DMS79 treated with DMSO at 0.1 percent for 48 hours (cell line): ENCODE measurements at places on chromosomes 7 and 10.

DNA sequence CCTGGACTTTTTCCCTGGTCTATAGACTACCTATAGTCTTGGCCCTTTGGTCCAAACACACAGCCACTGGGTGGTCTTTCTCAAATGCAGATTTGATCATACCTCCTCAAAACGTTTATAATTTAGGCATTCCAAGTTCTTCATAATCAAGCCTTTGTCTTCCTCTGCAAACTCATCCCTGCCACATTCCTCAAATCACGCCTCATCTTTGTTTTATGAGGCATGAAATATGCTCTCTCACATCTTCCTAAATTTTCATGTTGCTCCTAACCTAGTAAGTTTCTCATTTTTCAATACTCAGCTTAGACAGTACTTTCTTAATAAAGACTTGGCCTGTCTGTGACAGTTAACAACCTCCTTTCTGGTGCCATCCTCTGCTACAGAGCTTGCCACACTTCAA is 10.9 kb upstream of the HERC4 start:
- no peak for DNase-seq

GRCh38 chr10:27383595-27384542 is 120.2 kb upstream of the RAB18 start:
- no peak for DNase-seq

DNA sequence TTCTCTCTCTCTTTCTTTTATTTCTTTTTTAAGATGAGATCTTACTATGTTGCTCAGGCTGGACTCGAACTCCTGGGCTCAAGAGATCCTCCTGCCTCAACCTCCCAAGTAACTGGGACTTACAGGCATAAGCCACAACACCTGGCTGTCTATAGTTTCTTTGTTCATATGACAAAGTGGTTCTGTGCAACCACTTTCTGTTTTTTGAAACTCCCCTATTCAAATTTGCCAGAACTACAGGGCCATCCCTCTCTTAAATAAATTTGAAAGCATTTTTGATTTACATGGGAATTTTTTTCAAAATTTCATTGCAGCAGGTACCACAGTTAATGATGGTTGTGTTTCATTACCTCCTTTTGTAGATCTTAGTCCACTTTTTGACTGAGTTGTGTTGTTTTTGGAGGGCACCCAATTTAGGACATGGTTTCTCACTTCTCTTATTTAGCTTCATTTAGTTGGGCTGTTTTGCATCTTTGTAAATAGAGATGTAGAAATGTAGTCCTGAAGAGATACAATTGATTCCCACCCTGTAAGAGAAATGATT is 119.2 kb downstream of the LRRC4 start:
- DNase-seq, result no peak

- DNase-seq, result no peak
Measured at GRCh38 chr10:103175580-103176285, 17.3 kb downstream of the NT5C2 start.

- DNase-seq, result no peak
Measured at GRCh38 chr10:1690086-1690485, 47.2 kb downstream of the ADARB2 start.

DNA sequence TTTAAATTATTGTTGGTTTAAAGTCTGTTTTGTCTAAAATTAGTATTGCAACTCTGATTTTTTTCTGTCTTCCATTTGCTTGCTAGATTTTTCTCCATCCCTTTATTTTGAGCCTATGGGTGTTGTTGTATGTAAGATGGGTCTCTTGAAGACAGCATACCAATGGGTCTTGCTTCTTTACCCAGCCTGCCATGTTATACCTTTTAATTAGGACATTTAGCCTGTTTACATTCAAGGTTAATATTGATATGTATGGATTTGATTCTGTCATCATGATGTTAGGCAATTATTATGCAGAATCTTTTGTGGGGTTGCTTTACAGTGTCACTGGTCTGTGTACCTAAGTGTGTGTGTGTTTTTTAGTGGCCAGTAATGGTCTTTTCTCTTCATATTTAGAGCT is 281.4 kb upstream of the CSTF2T start:
- DNase-seq, result no peak

DNA sequence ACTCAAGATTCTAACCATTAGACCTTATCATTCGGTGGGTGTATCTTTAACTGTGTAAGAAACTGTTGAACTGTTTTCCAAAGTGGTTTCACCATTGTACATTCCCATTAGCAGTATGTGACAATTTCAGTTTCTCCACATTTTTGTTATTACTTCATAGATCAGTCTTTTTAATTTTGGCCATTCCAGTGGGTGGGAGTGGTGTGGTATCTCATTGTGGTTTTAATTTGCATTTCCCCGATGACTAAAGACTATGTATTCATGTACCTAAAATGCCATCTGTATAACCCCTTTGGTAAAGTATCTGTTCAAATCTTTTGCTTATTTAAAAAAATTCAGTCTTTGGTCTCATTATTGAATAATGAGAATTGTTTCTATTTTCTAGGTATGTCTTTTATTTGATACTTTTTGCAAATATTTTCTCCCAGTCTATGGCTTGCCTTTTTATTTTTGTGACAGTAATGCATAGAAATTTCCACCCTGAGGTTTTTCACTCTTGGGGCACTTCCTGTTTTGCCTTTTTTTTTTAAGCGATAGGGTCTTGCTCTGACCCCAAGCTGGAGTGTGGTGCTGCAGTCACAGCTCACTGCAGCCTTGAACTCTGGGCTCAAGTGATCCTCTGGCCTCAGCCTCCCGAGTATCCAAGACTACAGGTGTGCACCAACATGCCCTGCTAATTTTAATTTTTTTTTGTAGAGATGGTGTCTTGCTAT is 141.1 kb upstream of the ITGB1 start:
- no peak for DNase-seq

- peak; percentile 49 for DNase-seq
Measured at GRCh38 chr7:123746931-123747488, 1.8 kb downstream of the WASL start.

DNA sequence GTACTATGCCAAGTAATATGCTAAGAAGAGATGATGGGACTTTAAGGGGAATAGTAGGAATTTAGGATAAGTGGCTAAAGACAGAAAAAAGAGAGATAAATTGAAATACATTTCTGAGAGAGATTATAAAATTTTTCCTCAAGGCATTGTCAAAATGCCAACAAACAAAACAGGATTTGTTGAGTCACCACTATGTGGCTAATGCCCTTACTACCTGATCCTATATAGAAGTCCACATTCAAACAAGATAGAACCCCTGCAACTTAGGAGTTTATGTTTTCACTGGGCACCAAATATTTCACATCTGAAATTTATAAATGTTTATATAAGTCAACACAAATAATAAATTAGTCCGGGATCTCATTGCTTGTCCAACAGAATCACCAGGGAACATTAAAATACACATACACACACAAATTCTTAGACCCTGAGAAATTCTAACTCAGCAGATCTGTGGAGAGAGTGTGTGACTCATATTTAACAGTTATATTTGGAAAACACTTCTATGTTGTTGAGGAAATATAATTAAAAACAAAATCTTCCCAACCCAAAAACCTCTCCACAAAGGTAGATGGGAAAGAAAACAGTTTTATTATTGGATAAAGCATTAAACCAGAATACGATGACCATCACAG is 154.3 kb downstream of the PPP1R3A start:
- no peak for DNase-seq

- DNase-seq, result peak; percentile 85
Measured at GRCh38 chr7:83517035-83517700, 131.8 kb downstream of the SEMA3E start.

DNA sequence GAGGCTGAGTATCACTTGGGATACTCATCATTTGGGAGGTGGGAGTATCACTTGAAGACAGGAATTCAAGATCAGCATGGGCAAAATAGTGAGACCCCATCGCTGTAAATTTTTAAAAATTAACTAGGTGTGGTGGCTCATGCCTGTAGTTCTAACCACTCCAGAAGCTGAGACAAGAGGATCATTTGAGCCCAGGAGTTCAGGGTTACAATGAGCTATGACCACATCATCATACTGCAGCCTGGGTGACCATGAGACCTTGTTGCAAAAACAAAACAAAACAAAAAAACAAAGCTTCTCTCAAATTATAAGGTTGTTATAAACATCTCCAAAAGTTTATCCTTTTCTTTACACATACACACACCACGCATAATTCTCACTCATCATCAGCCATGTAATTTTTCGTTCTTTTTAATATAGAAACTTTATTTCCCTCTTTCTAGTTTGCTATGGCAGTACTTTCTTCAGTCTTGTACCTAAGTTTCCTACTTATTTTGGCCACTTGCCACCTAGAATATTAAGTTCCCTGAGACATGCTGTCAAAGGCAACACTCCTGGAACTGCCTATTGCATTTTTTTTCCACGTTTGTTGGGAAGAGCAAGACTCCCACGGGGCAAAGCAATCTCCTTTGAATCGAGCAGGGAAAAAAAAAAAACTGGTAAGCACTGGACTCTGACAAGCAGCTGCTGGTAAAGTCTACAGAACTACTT is 37.1 kb downstream of the SKIDA1 start:
- no peak for DNase-seq

- no peak for DNase-seq
Measured at GRCh38 chr7:20642166-20642565, 26.7 kb downstream of the ABCB5 start.

GRCh38 chr10:123458933-123459332 is 207.2 kb upstream of the GPR26 start:
- DNase-seq, result no peak

GRCh38 chr7:88539518-88539917 is 220.0 kb upstream of the ZNF804B start:
- peak; percentile 83 for DNase-seq

DNA sequence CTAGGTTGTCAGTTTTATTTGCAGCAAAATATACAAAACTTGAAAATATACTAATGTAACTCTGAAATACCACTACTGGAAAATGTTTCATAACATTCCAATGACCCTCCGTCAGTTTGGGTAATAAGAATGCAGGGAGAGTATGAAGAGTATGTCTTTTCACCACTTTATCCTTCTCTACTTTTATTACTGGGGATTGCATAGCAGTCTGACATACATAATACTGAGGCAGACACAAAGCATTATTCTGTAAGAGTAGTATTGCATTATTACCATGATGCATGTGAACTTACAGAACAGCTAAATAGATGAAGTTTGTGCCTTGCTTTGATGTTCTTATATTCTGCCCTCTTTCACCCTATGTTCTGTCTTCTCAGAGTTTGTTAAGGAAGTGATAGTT is 151.8 kb upstream of the TPK1 start:
- DNase-seq, result no peak

DNA sequence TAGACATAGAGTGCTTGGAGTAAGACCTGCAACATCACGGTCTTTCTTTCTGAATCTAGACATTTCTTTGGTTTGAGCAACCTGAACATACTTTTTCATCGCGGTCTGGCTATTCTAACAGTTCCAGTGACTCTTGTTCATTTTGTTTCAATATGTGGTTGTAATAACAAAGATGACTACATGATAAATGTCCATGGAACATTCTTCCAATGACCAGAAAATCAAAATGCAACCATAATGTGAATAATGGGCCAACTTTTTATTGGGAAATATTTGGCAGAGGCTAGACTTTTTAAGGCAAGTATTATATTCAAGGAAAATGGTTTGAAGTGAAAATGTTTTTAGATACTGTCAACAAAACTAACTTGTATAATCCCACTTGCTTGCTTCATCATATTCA is 282.5 kb downstream of the INHBA start:
- no peak for DNase-seq

DNA sequence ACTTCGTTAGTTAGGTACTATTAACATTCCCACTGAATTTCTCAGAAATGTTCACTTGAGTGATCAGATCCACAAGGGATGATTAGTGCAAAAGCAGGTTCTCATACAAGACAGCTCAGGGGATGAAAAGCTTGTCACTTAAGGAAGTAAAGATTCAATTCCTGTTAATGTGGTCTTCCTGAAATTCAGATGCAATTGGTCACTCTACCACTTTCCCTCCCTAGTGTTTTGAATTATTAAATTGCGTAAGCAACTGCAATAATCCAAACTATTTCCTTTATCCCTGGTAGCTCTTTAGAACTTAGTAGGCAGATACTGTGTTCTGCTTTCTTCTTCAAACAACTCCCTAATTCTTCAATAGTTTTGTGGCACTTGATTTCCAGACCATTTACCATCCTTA is 121.4 kb downstream of the MAGI2 start:
- DNase-seq, result no peak

GRCh38 chr7:17611611-17612010 is 313.2 kb downstream of the AHR start:
- DNase-seq, result no peak

GRCh38 chr7:32611201-32612099 is 116.2 kb downstream of the AVL9 start:
- DNase-seq, result no peak

DNA sequence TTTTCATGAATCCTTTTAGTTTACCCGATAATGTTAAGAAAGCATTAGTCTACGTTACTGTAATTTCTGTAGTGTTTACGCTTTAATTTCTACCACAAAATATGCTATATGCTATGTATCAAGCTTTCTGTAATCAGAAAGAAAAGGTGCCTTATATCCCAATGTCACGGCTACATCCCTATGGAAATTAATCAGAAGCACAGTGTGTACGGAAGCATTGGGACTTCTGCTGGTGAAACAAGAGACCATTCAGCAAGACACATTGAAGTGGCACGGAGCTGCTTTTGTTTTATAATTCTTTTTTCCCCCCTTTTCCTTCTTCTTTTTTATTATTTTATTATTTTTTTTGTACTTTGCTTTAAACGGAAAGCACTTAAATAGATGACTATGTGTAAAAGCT is 31.2 kb upstream of the SH2B2 start:
- DNase-seq, result no peak

DNA sequence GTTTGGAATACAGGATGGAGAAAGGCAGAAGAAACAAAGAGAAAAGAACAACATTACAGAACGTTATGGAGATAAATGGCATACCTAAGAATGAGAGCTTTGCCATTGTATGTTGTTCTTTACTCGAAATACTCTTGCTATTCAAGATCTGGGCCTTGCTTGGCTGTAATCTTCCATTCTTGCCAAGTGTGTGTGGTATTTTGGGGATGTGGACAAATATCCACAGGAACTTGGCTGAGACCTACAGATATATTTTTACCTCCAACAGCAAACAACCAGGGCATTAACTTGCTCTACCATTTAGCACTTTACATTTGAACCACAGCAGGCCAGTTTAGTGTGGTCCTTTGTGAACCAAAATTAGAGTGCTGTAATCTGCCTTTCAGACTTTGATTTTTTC is 76.3 kb downstream of the DKK1 start:
- DNase-seq, result no peak

DNA sequence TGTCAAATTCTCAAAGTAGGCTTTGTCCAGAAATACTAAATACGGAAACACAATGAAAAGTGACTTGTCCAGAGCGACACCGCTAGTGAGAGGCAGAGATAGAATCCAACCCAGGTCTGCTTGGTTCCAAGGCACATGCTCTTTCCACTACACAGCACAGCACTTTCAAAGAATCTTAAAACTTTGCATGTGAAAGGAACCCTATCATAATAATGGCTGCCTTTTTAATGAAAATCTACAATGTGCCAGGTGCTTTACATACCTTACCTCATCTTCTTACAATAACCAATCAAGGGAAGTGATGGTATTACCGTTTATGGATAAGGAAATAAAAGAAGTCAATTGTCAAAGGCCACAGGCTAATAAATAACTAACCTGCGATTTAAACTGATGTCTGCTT is 2.6 kb downstream of the CHCHD3 start:
- no peak for DNase-seq

- DNase-seq, result no peak
Measured at GRCh38 chr10:43693602-43694001, 44.9 kb upstream of the ZNF32 start.
